Stimulated activated CD4-positive, alpha-beta T cell treated with anti-CD3 and anti-CD28 coated beads, TNF-alpha, amount 100 ng/mL, for 48 hours (primary cell): ENCODE measurements at places on chromosomes 7 and 10.

- DNase-seq: no peak
Measured at GRCh38 chr10:72746426-72747363, 54.8 kb downstream of the MCU start.

DNA sequence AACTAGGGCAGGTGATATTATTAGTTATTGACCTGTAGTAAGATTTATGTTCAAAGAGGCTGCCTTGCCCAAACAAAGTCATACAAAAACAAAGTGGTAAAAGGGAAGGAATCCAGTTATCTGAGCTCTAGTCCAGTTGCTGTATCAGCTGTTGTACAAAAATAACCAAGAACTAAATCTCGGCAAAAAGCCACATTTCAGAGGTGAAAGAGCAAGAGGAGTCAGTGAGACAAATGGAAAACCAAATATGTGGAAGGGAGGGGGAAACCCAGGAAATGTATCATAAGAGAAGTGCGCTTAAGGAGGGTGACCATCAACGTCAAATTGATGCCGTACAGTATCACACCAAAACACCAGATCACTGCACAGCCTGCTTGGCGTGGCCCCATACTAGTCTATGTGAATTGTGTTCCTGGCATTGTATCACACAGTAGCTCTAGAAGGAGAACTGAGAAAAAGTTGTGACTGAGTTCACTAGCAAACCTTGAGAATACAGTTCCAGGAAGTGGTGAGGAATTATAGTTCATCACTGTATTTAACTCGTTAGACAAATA lies 6.4 kb downstream of the AGBL3 start:
- no peak for DNase-seq

- no peak for DNase-seq
Measured at GRCh38 chr10:68211669-68212068, 20.2 kb downstream of the ATOH7 start.

GRCh38 chr10:86261470-86261869 lies 105.1 kb downstream of the GRID1 start:
- DNase-seq: no peak

DNA sequence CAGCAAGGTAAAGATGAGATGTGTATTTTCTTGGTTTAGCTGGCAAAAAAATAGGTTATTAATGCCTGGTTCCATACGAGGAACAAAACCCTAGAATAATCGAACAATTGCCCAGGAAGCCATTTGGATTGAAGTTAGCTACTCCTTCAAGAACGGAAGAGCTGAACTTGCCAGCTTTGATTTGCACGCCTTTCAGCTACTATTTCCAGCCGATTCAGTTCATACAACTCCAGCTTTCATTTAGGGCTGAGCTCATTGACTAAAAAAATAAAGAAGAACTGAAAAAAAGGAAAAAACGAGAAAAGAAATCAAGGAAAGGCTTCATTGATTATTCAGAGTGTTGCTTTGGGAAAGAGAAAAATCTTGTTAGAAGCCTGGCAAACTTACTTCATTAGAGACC lies 60.4 kb downstream of the PTN start:
- DNase-seq: no peak
